ENCODE measurements at places on chromosomes 1 and 21.

- DNase-seq, result no peak
Observed at GRCh38 chr1:228336308-228337030, 70.2 kb downstream of the TRIM11 start.

GRCh38 chr1:1540090-1540817, at the start of gene TMEM240:
Gene TMEM240, minus strand, starts transcription at chr1:1540624. Its CDS starts 278 bp downstream, at chr1:1540346.
- no peak for DNase-seq

- peak; percentile 84 for DNase-seq
Observed at GRCh38 chr1:202184750-202185460, 8.7 kb upstream of the LGR6 start.

DNA sequence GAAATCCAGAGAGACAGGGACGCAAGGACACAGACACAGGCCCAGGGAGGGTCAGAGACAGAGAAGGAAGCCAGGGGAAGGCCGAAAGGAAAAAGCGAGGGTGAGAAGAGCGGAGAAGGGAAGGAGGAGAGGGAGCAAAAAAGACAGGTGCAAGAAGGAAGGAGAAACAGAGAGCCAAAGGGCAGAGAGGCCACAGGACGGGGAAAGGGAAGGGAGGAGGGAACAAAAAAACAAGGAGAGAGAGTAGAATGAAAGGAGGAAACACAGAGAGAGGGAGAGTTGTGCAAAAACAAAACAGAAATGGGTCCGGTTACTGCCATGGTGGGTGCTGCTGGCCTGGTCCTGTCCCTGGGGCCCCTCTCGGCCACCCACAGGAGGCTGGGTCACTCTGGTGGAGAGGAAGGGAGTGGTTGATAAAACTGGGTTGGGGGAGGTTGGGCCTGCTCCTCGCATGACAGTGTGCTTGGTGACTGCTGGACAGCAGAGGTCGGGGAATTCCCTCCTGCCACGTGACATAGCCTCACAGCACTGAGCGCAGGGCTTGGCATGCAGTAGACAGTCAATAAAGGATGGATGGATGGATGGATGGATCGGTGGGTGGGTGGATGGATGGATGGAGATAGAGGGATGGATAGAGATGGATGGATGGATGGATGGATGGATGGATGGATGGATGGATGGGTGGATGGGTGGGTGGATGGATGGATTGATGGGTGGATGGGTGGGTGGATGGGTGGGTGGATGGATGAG, 64.8 kb downstream of the RAP1GAP start:
- DNase-seq, result no peak

- no peak for DNase-seq
Observed at GRCh38 chr1:32239790-32240139, 7.3 kb upstream of the FAM167B start.

GRCh38 chr21:44762221-44763049, 39.2 kb downstream of the UBE2G2 start:
- no peak for DNase-seq

- no peak for DNase-seq
Observed at GRCh38 chr1:76746206-76746605, 121.1 kb upstream of the ST6GALNAC5 start.

GRCh38 chr1:225707824-225708223, 54.9 kb upstream of the ENAH start:
- DNase-seq, result no peak

DNA sequence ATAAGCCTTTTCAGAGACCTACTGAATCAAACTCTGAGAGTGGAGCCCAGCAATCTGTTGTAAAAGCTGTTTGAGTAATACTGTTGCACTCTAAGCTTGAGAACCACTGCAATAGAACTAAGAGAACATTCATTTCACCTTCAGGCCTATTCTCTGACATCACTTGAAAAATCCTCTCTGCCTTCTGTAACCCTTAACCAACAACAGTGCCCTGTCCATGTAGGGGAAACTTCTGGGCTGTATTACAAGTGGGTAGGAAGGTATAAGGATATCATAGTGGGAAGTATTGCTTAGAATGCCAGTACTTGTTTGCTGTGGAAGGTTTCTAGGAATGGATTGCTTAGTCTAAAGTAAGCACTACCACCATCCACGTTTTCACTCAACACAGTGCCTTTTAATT, 42.9 kb downstream of the SH3GLB1 start:
- no peak for DNase-seq

GRCh38 chr1:36825226-36825625, 209.1 kb downstream of the GRIK3 start:
- no peak for DNase-seq

DNA sequence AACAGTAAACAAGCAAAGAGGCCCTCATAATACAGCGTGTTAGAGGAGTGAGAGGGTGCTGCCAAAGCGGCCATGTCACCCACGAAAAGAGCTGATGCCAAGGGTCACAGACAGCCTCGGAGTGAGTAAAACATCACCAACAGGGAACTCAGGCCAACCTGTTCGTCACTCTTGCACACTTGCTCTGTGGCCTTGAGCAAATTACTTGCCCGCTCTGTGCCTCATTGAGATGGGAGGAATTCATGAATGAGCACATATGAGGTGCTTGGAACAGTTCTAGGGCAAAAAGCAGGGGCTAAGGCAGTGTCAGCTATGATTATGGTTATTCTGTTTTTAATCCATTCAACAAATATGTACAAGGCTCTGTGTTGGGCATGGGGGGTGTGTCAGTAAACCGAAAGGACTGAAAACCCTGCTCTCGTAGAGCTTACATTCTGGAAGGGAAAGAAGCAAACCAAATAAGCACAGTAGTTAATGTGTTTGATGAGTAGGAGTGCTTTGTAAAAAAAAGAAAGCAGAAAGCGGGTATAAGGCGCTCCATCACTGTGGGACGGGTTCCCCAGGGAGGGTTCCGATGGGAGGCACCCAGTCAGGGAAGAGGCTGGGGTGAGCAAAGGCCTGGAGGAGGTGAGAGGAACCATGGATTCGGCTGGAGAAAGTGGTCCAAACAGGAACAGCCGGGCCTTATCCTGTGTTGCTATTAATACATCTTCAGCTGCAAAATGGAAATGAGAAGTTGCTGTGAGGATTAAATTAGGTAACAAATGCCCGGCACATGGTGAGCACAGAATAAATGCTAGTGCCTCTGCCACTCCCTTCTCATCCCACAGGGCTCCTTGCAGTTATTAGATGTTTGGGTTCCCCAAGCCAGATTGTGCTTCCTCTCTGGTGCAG, 39.5 kb upstream of the RD3 start:
- no peak for DNase-seq

- DNase-seq, result no peak
Observed at GRCh38 chr1:37717631-37718030, 25.3 kb downstream of the CDCA8 start.

DNA sequence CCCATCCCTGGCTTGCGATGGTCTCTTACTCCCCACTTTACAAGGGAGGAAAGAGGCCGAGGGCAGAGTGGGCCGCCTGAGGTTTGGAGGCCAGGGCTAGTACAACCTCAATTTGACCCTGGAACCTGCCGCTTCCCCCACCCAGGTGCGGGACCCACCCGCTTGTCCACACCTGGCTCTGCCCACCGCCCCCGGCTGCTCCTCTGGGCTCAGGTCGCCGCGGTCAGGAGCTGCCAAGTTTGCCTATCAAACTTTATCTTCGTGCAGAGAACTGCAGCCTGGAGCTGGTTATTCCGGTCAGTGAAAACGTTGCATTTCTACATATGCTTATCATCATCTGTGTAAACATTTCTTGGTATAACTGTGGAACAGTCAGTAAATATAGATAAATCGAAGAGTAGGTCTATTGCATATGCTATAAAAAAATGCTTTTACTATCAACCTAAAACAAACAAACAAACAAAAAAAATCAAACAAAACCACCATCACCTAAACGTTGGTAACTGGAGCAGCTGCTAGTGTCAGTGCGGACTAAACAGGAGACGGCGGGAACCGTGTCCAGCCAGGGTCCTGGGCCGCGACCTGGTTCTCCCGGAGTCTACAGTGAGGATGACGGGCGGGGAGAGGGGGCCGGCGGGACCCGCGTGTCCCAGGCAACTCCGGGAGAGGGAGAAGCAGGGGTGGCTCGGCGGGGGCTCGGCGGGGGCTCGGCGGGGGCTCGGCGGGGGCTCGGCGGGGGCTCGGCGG, 906 bp upstream of the ADARB1 start:
- DNase-seq, result peak; percentile 53

DNA sequence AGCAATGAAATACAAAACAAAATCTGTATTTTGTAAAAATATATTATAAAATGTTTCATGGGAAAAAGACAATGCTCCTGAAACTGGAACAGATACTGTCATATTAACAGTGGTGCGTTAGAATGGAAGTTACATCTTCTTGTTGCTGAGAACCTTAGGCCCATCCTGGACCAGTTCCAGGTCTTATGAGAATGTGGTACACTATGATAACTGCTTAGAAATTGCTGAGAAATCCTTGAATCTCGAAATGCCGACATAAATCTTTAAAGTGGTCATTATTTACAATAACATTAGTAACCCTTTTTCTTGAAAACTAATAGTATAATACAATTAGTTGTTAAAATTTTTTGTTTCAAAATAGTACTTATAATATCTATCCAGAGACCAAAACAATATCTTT, 747.9 kb upstream of the NCAM2 start:
- DNase-seq, result no peak

- DNase-seq, result peak; percentile 72
Observed at GRCh38 chr1:34742667-34743270, 12.1 kb upstream of the GJB5 start.

DNA sequence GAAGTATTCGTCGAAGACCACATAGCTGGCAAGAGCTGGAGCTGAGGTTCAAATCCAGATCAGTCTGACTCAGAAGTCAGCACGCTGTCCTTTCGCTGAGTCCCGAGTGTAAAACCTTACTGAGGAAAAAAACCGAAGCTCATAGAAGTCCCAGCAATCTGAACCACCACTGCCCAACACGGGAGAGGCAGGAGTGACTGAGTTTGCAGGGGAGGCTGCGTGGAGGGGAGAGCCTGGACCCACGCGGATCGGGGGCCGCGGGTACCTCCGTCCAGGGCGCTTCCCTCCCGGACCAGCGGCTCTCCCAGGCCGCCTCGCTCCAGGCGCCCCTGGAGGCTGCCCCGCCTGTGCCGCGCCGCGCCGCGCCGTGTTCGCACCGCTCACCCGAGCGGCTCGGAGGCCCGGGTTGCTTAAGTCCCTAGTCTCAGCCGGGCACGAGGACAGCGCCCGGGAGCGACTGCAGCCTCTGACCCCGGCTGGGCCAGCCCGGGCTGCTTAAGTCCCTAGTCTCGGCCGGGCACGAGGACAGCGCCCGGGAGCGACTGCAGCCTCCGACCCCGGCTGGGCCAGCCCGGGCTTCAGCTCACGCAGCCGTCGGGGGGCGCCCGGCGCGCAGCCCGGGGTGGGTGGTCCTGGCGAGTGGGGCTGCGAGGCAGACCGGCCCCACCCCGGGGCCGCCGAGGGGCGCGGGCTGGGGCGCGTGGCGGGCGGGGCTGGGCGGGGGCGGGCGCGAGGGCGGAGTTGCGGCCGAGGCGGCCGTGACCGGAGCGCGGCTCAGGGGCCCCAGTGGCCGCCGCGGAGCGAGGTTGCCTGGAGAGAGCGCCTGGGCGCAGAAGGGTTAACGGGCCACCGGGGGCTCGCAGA, at the start of gene ADAMTSL4:
Gene ADAMTSL4 (plus strand): TSS at position 777 of the 864 bp plus-strand sequence. CDS start 2,881 bp downstream, outside the sequence.
- peak; percentile 86 for DNase-seq

GRCh38 chr1:196059210-196059609, 549.0 kb downstream of the KCNT2 start:
- DNase-seq, result no peak

GRCh38 chr1:50615036-50615750, 191.9 kb upstream of the DMRTA2 start:
- DNase-seq, result no peak

DNA sequence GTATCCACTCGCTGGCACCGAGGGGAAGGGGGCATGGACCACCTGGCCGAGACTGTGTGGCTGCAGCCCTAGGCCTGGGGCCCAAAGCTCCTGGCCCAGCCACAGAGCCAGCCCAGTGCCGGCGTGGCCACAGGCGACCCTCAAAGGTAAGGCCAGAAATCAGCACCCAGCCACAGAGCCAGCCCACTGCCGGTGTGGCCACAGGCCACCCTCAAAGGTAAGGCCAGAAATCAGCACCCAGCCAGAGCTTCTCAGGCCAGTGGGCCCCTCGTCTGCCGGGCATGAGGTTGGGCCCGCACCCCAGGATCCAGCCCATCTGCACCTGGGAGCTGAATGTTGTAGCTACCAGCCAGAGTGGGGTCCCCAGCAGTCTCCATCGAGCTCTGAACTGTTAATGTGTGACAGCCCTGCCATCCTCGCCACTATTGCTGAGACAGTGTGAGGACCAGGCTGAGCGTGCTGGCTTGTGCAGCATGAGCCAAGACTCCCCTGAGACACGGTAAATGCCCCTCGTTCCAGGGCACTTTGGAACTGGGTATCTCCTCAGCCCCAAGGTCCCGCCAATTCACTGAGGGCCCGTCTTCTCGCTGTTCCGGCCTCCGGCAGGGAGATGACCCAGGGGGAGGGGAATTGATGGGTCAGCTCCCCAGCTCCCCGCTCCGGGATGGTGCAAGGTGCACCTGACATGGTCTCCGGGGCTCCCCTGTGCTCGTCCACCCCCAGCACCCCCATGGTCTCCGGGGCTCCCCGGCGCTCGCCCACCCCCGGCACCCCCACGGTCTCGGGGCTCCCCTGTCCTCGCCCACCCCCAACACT, 4.7 kb upstream of the FTCD start:
- no peak for DNase-seq

DNA sequence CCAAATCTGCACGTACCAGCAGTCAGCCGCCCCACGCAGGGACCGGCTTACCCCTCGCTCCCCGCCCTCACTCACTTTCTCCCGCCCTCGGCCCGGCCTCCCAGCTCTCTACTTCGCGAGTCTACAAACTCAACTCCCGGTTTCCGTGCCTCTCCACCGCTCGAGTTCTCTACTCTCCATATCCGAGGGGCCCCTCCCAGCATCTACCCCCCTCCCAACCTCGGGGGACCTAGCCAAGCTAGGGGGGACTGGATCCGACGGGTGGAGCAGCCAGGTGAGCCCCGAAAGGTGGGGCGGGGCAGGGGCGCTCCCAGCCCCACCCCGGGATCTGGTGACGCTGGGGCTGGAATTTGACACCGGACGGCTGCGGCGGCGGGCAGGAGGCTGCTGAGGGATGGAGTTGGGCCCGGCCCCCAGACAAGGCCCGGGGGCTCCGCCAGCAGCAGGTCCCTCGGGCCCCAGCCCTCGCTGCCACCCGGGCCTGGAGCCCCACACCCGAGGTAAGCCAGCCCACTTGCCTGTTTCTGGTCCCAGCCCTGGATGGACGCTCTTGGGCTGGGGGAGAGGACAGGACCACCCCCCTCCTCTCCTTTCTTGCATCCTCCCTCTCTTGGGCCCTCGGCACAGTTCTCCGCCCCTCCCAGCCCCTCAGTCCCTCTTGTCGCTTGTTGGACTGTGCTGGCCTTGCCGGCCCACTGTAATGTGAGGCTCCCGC, at the start of gene ARTN:
Gene ARTN (plus strand): TSS at position 416 of the 715 bp plus-strand sequence. CDS start 1,856 bp downstream, outside the sequence.
- no peak for DNase-seq

DNA sequence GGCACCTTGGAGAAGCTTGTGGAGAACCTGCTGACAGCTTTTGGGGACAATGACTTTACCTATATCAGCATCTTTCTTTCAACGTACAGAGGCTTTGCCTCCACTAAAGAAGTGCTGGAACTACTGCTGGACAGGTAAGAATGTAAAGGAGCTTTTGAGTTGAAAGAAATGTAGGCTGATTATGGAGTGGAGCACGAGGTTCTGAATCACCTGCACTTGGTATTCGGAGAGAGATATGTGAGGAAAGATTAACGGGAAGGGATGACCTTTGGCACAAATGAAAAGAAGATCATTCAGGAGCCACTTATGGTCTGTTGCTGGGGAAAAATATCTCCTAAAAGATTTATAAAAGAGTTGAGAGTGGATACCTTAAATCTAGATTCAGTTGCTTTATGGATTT, 42.7 kb downstream of the RGL1 start:
- DNase-seq, result no peak

All from NB4 (cell line).